ENCODE measurements at places on chromosomes 3 and 15.

GRCh38 chr3:192883512-192883911 is 34.1 kb downstream of the MB21D2 start:
- no peak for DNase-seq

- DNase-seq, result no peak
Measured at GRCh38 chr15:101539930-101540329, 50.4 kb upstream of the PCSK6 start.

GRCh38 chr3:138640537-138640936 is 32.0 kb downstream of the FAIM start:
- no peak for DNase-seq

DNA sequence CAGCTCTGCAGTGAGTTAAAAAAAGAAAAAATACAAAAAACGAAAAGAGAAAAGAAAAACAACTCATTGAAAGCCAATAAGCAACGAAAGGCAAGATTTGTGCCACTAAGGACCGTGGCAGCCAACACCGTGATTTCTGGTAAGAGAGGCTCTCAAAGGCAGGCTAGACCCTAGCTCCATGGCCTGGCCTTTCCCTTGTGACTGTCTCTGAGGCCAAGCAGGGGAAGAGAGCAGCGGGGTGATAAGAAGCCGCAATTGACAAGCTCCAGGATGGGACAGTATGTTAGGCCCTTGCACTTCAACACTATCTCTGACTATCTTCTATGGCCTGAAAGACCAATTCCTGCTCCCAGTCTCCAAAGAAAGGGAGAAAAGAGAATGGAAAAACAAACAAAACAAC is 12.4 kb downstream of the APOD start:
- no peak for DNase-seq

DNA sequence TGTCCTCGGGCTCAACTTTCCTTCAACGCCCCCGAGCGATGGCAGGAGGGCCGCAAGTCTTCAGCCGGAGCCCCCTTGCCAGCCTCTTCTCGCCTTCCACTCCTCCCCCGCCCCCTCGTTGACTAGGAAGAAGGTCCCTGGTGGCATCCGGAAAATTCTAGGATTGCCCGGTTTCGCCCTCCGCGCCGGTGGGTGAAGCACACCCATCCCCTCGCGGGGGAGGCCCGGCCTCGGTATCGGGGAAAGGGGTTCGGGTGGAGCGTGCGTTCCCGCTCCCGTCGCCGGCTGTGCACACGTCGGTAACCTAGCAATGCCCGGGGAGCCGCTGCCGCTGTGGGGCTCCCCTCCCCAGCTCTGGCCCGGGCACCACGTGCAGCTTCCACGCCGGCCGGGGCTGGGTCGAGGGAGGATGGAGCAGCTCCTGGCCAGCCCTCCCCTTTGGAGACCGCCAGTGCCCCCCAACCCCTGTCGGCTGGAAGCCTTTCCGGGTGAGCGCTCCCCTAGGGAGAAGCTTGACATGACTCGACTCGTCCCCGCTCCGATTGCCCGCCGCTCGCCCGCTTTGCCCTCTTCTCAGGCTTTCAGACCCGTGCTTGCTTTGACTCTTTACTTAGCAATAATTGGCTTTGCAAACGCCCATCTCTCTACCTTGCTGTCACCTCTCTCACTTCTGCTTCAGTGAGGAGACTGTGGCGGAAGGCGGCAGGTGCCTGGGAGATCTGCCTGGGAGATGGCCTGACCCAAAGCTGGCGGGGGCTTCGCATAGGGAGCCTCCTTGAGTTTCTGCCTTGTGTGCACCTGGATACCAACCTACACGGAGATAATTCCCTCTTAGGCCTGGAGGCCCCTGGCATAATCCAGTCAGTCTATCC is 1.3 kb downstream of the CACNA1D start:
- DNase-seq, result no peak

DNA sequence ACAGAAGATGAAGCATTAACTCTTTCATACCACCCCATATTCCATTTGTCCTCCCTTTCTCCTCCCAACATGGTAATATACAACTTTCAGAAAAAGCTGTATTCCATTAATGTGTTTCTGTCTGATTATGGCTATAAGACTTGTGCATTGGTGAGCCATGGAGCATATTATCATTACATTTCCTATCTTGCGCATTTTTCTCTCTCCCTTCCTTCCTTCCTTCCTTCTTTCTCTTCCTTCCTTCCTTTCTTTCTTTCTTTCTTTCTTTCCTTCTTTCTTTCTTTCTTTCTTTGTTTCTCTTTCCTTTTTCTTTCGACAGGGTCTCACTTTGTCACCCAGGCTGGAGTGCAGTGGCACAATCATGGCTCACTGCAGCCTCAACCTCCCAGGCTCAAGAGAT is 25.5 kb upstream of the PDE8A start:
- DNase-seq, result no peak

- DNase-seq, result no peak
Measured at GRCh38 chr3:151382671-151383070, 1.9 kb downstream of the P2RY12 start.

GRCh38 chr15:48993380-48993779 is 29.7 kb upstream of the SHC4 start:
- no peak for DNase-seq

GRCh38 chr3:150365132-150365604 is 42.9 kb upstream of the TSC22D2 start:
- DNase-seq, result no peak

- DNase-seq, result no peak
Measured at GRCh38 chr15:35430301-35430700, 115.7 kb downstream of the DPH6 start.

GRCh38 chr3:136749091-136749490 is 3.1 kb downstream of the STAG1 start:
- no peak for DNase-seq

GRCh38 chr3:142944342-142944741 is 19.1 kb downstream of the PAQR9 start:
- no peak for DNase-seq

- no peak for DNase-seq
Measured at GRCh38 chr3:171980578-171981270, 58.7 kb upstream of the FNDC3B start.

- DNase-seq, result no peak
Measured at GRCh38 chr3:117165601-117166051, 456.0 kb downstream of the TUSC7 start.

DNA sequence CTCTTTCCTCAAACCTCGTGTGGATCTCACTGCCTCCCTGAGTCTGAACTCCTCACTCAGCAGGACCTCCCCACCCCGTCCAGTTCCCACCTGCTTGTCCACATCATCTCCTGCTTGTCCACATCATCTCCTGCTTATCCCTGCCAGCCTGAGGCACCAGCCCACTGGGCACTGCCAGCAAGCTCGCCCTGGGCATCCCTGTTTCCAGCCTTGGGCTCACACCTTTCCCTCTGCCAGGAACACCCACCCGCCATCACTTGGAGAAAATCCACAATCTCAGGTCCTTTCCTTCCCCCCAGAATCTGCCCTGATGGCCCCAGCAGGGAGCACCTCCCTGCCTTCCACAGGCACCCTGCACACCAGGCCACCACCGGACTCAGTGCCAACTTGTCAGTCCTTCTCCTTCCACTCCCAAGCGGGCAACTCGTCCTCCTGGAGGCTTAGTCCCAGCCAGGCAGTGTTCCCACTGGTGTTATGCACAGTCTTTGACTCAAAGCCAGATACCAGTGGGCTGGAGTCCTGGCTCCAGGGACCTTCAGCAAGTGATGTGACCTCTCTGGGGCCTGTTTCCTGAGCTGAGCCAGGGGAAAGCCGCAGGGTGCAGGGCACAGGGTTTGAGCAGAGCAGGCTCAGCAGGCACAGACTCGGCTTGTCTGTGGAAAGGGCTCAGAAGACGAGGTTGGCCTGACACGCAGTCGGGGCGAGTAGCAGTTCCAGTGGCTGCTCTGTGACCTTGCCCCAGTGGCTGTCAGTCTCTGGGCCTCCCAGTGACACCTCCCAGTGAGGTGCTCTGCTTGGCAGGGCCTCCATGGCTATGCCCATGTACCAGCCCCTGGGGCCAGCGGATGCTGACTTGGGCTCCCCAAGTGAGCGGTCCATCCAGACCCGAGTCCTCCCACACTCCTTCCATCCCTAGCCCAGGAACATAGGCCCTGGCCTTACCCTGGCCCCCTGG is 9.5 kb upstream of the MESP2 start:
- no peak for DNase-seq

DNA sequence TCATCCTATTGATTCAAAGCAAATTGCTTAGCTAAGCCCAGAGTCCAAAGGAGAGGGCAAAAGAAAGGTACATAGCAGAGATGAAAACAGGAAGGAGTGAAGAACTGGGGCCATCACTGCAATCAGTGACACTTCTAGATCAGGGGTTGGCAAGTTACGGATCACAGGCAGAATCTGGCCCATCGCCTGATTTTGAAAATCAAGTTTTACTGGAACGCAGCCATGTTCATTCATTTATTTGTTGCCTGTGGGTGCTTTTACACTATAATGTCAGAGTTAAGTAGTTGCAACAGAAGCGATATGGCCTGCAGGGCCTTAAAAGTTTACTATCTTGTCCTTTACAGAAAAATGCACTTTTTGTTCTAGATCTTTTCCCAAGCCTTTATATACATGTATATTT is 271.7 kb upstream of the TOPAZ1 start:
- no peak for DNase-seq

DNA sequence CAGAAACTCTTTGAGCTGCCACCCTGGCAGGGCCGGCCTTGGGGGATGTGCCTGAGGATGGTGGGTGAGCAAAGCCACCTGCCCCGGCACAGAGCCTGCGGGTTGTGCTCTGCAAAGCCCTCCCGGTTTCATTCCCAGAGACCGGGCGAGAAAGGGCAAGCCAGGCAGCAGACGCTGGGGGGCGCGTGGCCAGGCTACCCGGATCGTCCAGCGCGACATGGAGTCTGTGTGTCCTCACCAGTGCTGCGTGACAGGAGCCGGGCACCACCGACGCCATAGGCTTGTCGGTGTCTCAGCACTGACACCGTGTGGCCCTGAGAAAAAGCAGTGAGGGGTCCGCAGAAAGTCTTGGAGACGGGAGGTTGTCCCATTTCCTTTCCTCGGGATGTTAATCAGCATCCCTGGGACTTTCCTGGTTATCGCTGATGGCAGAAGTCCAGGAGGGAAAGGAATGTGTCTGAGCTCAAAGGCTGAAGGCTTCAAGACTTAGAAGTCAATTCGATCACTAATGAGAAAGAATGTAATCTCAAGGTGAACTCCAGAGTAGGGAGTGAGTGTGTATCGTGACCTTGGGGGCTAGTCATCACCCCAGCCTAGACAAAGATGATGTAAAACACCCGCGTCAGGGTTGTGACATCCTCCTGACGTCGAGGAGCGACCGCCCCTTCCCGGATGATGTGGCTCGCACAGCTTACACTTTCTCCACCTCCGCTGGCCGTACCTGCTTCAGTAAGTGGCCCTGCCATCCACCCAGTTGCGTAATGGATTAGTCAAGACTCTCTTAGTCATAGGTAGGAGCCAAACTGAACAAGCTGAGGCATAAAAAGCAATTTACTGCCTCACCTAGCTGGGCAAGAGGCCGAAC is 36.3 kb upstream of the PLA2G4E start:
- DNase-seq, result no peak

DNA sequence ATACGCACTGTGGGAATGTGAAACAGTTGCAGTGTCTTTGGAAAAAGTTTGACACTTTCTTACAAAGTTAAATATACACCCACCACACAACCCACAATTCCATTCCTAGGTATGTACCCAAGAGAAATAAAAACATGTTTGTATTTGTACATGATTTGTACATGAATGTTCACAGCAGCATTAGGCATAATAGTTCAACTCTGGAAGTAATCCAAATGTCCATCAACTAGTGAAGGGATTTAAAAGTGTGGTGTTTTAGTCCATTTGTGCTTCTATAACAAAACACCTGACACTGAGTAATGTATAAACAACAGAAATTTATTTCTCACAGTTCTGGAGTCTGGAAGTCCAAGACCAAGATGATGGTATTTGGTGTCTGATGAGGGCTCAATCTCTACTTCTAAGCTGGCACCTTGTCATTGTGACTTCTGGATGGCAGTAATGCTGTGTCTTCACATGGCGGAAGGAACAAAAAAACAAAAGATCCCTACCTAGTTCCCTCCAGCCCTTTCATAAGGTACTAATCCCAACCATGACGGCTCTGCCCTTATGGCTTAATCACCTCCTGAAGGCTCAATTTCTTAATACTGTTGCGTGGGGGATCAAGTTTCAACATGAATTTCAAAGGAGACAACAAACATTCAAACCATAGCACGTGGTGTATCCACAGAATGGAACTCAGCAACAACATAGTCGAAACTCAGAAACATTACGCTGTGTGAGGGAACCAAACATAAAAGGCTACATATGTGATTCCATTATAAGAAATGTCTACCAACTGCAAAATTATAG is 120.5 kb downstream of the AQP9 start:
- no peak for DNase-seq

- DNase-seq, result no peak
Measured at GRCh38 chr15:89230277-89230676, 8.9 kb upstream of the RLBP1 start.

GRCh38 chr15:29102911-29103823 is 166.5 kb downstream of the NSMCE3 start:
- DNase-seq, result no peak

DNA sequence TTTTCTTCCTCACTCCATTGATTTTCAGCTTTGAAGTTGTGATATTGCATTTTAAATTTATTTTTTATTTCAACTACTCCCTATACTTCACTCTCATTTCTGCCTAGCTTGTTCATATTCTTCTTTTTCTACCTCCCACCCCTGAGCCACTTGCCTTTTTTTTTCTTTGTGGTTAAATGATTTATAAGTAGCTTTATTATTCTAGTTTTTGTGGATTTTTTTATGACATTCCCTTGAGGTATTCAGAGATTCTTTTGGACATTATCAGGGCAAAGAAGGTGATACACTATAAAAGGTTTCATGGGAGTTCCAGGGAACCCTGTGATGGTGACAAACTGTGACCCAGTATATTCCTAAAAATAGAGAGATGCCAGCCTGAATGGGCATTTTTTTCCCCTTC is 3.3 kb downstream of the C15orf61 start:
- DNase-seq, result no peak

DNA sequence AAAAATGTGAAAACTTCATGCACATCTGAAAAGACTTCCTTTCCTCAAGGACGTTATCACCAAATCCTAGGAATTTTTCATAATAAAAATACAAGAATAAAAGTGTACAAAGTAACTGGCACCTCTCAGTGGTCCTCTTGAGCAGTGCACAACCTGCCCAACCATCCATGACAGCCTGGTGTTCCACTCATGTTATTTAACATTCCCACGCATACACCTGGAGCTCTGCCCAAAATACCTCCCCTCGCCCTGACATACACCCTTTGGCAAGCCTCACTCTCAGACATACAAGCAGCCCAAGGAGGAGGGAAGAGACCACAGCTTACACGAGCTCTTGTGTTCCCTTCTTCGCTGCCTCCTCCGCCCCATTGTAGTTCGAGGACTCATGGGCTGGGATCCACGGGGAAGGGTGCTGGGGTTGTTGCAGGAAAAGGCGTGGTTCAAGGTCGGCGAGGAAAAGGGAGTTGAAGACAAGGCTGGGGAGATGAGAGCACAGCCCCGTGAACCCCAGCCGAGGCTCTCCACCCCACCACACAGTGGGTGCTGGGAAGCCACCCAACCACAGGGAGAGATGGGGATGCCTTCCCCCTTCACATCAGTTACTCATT is 23.3 kb downstream of the GRIP2 start:
- no peak for DNase-seq

DNA sequence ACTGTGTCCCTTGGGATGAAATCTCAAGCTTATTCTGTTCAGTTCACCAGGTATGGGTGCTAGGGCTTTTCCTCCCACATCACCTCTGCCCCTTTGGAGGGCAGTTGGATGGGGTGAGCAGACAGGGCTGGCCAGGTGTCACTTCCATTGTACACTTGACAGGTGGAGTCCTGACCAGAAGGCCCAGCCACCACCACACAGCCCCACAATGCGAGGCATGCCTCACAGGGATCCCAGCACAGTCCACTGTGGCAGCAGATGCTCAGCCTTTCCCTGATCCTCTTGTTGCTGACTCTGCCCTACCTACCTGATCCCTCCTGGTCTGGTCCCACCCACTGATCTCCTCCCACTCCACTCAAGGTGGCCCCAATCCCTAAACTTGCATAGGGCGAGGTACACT is 88.2 kb downstream of the ANP32A start:
- DNase-seq, result no peak

Data from AG09309 (cell line).